Osteoblast (primary cell): ENCODE measurements at places on chromosomes 5 and 9. TPM values are rescaled to one million over a fixed set of nuclear protein-coding genes. Genes with fewer than 3 reads are reported as not detected.

- no peak for DNase-seq
These were observed 27.5 kb upstream of the TNPO1 start for GRCh38 chr5:72788866-72789505.

TTC1 gene
- 43.9 and 49.9 TPM in 2 replicates for total RNA-seq

DNA sequence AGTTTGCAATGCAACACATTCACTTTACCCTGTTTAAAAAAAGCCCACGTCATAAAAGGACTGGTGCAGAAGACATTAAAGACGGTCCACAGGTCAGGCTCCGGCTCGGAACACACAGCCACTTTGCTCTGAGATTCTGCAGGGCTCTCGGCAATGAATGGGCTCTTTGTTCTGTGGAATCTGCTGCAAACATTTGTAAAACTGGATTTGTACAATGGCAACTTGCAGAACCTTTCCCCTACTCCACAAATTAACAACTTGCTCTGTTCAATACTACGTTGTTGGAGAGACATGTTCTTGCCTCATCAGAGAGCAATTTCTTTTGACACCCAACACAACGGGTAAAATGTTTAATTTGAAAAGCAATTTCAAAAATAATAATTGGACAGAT lies 13.0 kb upstream of the NR5A1 start:
- no peak for DNase-seq

MARCOL gene
- not detected in 2 replicates for total RNA-seq

WNT8A gene
- total RNA-seq = not detected in 2 replicates
